T-helper 2 cell (primary cell): ENCODE measurements at places on chromosomes 11 and 22.

DNA sequence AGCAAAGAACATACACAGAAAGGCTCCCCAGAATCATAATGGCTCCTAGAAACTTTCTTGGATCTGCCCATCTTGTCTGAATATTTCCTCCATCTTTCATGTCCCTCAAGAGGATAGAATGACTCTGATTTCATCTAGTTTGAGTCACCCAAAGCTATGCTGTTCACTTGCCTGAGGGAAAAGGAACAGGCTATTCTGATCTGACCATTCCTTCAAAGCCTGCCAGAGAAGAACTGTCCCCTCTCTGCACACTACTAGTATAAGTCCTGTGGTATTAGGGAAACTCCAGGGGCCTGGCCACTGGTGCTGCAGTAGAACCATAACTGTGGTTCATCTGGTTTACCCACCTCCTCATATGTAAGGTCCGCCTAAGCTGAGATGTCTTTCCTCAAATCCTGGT is 2.4 kb upstream of the PATE1 start:
- DNase-seq = no peak

GRCh38 chr11:119614222-119615002 is 114.6 kb downstream of the NECTIN1 start:
- no peak for DNase-seq

GRCh38 chr11:2366733-2367132 is 10.4 kb upstream of the CD81 start:
- no peak for DNase-seq

- DNase-seq = no peak
Measured at GRCh38 chr11:3197044-3197695, 21.4 kb downstream of the MRGPRG start.

- DNase-seq = no peak
Measured at GRCh38 chr11:119839476-119840133, 110.6 kb upstream of the NECTIN1 start.

- DNase-seq = no peak
Measured at GRCh38 chr22:30574997-30575671, 669 bp upstream of the GAL3ST1 start.

GRCh38 chr11:15223318-15223717 is 108.6 kb downstream of the INSC start:
- DNase-seq = no peak

DNA sequence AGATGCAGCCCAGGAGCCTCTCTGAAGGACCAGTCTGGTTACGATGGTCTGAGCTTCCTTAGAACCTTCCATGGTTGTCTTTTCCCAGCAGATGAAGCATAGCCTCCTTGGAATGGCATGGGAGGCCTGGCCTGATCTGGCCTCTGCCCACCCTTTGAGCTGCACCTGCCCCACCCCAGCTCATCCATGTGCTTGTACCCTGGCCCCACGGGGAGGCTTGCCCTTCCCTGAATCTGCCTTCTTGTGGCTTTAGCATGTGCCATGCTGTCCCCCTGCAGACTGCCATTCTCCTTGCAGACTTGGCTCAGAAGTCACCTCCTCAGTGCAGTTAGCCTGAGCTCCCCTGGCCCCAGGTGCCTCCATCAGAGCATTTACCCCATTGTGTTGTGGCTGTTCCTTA is 62.5 kb downstream of the FBLN1 start:
- no peak for DNase-seq

DNA sequence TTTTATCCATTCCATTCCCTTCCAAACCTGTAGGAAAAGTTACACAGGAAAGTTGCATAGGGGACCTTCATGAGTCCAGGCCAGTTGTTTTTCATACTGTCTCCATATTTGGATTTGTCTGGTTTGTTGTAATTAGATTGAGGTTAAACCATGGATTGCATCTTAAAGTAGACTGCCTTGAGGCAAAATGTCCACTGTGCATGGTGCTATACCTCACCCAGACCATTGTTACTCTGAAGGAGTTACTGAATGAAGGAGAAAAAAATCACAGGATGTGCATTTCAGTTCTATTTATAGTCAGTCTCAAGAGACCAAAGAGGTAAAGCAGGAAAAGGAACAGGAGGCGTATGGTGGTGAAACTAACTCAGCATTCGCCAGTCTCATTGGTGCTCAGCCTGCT is 29.6 kb upstream of the L3MBTL2 start:
- DNase-seq = no peak
